ENCODE measurements at places on chromosomes 3 and 15.

DNA sequence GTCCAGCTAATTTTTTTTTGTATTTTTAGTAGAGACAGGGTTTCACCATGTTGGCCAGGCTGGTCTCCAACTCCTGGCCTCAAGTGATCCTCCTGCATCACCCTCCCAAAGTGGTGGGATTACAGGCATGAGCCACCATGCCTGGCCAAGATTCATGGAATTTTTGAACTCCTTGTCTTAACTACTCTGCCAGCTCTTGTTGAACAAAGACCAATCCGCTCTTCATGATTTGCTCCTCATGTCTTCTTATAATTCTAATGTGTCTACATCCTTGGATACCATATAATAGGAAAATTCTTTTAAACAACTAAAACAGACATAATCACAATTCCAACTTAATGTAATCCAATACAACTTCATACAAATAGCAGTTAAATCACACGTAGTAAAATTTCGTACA is 21.3 kb downstream of the UBA5 start:
- DNase-seq: no peak

GRCh38 chr3:48989126-48989795 is 780 bp upstream of the P4HTM start:
- no peak for DNase-seq

DNA sequence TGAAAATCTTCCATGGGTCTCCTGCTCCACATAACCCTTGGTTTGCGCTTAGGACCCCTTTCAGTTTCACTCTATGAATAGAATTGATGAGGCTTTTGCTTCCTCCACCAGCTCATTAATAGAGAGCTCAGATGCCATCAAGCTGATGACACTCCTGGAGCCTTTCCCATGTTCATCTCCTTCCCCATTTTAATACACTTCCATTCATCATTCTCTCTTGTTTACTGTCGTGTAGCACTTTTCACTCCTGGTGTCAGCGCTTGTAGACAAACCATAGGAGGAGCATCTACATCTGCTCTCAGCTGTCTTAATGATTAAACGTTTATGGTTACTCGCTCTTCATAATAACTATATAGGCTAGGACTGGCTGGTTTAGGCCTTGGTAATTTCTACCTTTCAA is 363.5 kb downstream of the EPHB1 start:
- DNase-seq: no peak

GRCh38 chr3:70747847-70748246 is 435.4 kb upstream of the MDFIC2 start:
- DNase-seq: no peak

DNA sequence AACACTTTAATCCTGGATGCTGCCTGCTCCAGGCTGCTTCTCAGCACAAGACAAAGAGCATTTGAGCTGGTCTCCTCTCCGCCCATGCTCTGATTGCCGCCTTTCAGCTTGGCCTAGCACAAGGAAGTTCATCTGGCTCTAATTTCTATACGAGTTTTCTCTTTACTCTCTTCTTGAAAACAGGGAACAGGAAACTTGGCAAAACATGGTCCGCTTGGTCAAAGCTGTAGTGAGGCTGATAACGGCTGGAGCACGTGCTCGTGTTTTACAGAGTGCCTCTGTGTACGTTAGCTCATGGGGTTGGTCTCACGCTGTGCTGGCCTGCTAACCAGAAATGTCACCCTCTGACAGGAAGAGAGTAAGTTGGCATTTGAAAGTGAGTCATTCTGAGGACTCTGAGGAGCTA is 19.2 kb downstream of the RARRES1 start:
- DNase-seq: no peak

- DNase-seq: no peak
Observed at GRCh38 chr15:100667405-100668347, 65.3 kb downstream of the ASB7 start.

DNA sequence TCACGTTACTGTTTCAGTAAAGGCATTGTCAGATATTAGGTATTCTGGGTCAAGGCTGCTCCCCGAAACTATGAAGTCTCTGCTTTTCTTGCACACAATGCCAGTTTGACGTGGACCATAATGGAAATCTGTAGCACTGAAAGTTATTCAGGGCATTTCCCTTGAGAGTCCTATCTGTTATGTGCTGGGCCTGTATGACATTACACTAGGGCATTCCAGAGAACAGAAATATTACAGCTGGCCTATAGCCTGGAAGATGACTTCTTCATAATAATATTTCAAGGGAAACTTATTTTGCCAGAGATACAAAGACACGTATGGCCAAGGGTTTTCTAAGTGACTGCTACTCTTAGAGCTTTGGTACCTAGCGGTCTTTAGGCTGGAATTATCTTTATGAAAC is 613.6 kb upstream of the CBLB start:
- DNase-seq: no peak

DNA sequence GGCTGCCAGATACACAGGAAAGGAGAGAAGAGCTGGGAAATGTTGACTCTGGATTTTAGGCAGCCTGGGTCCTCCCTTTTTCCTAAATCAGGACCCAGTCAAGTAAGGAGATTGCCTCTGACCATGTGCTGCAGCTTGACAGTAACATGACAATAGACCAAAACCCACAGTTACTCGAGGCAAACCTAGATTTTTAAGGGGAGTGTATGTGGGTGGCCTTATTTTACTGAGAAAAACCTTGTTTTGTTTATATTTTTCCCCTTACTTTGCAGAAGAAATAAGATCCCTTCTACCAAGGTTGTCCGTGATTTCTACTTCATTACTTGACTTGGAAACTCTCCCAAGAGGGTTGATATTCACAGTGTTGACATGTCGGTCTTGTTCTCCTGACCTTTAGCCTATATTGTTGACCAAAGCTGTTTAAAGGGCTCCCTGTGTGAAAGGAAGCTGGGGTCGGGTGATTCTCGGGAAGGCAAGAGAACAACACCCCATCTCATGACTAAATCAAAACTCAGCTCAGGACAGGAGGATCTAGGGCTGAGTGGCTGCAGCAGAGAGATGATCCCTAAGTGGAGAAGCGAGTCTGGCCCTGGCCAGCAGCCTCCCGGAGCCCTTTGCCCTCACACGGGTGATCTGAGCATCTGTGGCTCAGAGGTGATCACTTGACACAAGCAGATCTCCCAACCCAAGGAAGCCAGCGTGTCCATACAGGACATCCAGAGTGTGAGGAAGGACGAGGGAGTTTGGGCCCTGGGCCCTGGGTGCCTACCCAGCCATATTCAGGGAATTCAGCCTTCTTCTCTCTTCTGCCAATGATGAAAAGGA is 31.0 kb upstream of the SLCO2A1 start:
- DNase-seq: no peak

DNA sequence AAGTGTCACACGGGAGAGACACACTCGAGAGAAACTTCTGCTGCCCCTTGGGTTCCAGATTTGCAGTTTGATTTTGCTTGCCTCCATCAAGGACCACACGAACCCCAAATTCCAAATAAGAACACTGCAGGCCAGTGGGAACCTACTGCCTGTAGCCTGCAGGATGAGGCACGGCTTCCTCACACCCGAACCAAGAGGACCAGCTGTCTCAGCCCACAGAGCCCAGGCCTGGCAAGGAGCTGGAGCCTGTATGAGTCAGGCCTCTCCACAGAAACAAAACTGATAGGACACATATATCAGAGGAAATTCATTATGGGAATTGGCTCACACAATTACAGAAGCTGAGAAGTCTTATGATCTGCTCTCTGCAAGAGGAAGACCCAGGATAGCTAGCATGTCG is 188.1 kb upstream of the NSMCE3 start:
- DNase-seq: no peak

GRCh38 chr3:9190276-9190675 is 59.2 kb downstream of the SRGAP3 start:
- no peak for DNase-seq

DNA sequence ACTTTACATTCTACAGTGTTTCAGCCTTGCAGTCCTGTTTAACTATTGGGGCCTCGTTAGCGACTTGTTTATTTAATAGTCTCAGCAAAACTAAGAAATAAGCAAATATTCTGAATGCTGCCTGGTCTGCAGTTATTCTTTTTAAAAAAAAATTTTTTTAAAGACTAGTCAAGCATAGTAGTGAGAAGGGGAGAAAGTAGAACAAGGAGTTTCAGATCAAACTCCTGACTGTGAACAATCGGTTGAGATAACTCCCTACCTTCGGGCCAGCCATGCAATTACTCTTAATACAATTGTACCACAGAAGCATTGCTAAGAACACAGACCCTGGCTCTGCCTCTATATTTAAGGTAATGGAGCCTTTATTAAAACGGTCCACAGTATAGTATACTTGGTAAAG is 5.8 kb upstream of the DUT start:
- no peak for DNase-seq

DNA sequence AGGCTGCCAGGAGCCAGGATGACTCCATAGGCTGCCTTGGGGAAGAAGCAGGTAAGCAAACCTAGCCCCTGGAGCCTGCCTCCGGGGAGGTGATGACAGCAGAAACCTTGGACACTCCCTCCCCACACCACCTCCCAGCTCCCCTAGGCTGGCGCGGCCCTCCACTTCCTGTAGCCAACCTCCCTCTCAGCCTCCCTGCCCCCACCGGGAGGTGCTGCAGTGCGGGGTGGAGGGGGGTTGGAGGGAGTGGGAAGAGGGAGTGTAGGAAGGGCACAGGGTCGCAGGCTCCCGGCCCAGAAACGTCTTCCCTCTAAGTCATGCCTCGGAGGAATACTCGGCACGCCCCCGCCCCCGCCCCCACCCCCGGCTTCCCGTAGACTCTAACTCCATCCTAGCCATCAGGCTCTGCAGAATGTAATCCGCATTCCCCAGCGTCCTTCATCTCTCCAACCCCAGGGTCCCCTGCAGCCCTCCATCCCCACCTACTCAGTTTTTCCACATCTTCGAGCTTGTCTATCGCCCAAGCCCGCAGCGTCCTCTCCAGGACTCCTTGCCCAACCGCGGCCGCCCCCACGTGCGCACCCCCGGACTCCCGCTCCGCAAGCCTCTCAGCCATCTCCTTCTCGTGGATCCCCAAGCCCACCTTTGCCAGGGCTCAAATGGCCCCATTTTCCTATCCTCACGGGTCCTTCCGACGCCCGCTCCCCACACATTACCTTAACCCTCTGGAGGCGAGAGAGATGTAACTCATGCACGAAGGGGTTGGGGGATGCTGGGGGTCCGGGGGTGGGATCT is 528 bp downstream of the LPCAT4 start:
- peak; percentile 43 for DNase-seq

GRCh38 chr3:61073566-61074165 is 177.6 kb downstream of the FHIT start:
- DNase-seq: no peak

DNA sequence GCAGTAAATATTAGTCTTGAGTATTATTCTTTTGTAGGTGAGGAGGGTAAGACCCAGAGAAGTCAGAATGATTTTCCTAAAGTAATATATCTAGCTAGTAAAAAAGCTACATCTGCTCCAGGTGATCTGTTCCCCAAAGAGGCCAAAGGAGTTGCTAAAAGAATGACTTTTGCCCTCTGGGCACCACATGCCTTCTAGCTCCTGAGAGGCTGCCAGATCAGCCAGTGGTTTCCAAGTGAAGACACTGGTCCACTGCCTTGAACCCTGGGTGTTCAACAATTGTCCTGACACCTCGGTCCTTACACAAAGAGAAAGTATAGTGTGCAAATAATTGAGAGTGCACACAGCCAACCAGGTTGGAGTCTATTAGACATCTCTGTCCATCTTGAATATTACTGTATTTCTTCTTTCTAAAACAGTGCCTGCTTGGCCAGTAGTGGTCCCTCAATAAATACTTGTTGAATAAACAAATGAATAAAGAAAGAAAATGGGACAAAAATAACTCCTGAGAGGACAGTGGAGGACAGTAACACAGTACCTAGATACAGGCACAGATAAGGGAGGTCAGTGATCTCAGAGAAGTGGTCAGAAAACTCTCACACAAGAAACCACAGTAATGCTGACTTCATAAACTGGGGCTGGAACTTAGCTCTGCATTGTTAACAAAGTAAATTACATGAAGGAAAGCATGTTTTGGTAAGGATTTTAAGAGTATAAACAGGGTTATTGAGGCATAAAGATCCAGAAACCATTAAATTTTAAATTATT is 56.6 kb upstream of the CSTA start:
- DNase-seq: no peak

- DNase-seq: peak; percentile 10
Observed at GRCh38 chr15:40844696-40845030, 815 bp downstream of the SPINT1 start.

GRCh38 chr3:54964081-54964480 is 36.2 kb upstream of the LRTM1 start:
- no peak for DNase-seq

GRCh38 chr15:35979608-35980007 is 433.6 kb upstream of the DPH6 start:
- DNase-seq: no peak

DNA sequence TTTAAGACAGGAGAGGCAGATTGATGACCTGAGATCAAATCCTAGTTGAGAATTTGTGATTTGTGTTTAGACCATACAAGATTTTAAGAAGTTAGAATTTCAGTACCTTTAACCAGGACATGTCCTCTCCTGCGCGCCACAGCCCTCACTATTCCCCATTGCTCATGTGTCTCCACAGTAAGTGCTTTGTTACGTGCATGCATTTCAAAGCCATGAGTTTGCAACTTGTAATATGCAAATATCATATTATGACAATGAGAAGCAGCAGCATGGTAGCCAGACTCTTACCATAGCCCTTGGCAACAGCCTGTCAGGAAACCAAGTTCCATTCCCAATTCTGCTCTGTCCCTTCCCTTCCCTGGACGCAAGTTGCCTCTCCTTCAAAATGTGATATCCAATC is 73.3 kb upstream of the ATP13A5 start:
- no peak for DNase-seq

DNA sequence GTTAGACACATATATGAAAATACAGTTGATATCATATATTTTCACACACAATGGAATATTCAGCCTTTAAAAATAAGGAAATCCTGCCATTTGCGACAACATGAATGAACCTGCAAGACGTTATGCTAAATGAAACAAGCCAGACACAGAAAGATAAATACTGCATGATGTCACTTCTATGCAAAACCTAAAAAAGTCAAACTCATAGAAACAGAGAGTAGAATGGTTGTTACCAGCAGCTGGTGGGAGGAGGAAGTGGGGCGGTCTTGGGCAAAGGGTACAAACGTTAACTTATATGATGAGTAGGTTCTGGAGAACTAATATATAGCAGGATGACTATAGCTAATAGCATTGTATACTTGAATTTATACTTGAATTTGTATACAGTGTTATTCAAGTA is 213.2 kb upstream of the NR2F2 start:
- DNase-seq: no peak

DNA sequence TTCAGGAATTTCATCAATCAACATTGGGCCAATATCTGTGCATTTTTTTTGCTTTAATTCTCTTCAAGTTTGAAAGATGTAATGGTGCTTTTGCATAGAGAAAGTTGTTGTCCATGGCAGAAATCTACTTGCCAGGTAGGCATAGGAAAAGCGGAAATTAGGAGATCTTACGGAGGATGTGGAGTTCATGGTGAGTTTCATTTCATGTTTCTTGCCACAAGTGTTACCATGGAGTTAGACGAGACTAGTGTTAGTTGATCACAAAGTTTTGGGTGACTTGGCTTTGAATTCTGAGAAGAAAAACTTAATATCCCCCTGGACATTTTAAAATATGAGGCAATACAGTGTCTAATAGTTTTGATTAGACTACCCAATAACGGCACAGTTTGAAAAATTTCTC is 1.0 kb upstream of the P2RY13 start:
- DNase-seq: no peak

- no peak for DNase-seq
Observed at GRCh38 chr15:51180534-51180933, 85.8 kb upstream of the TNFAIP8L3 start.

Data from CD4-positive, alpha-beta T cell treated with Interleukin-15 for 4 hours (primary cell).